T follicular helper cell (primary cell): ENCODE measurements at places on chromosomes 6 and 20.

GRCh38 chr20:38809942-38810341 lies 4.4 kb downstream of the PPP1R16B start:
- DNase-seq = no peak

DNA sequence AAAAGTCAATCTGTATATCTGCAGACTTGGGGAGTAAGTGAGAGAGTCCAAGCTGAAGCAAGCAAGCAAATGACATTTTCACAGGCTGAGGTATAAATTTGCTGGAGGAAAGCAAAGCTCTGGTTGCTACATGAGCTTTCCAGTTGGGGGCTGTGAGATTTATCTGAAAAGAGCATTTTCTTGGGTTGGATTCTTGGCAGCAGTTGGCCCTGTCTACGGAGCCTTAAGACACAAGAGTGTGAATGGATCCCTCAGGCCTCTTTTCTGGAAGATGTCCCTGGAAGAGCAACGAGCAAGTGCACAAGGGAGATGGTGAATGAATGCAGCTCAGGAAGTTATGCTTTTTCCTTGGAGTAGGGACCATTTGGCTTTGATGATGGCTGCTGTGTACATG lies 30.8 kb downstream of the ISM1 start:
- DNase-seq = no peak

GRCh38 chr6:28368522-28368921 lies 18.8 kb downstream of the ZKSCAN3 start:
- DNase-seq = no peak

DNA sequence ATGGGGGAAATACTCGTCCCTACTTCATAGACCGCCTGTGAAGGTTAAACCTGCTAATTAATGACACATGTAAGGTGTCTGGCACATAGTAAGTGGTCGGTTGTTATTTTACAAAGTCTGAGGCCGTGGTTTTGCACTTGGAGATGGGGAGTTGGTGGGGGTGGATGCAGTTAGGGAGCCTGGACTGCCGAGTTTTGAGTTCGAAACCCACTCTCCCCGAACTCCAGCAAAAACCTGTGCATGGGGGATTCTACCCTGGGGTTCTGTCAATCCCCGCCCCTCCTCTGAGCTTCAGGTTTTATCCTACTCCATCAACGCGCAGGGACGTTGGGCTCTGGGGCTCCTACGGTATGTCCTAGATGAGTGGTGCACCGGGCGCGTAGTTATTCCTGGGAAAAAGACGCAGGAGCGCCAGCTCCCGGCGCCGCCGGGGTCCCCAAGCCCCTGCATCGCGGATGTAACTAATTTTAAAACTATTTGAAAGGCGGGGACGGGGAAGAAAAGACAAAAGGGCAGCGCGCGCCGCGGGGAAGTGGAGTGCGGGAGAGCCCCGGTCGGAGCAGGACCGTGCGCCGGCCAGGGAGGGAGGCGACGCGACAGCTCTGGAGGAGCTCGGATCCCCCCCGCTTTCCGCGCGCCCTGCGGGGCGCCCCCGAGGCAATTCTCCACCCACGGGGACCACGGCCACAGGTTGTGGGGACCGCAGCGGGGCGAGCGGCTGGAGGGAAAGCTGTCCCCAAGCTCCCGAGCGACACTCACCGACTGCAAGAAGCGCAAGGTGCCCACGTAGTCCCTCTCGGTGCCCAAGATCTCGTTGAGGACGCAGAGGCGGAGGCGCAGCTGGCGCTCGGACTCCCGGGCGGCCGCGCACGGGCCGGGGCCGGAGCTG lies 672 bp downstream of the PREX1 start:
- DNase-seq = no peak

DNA sequence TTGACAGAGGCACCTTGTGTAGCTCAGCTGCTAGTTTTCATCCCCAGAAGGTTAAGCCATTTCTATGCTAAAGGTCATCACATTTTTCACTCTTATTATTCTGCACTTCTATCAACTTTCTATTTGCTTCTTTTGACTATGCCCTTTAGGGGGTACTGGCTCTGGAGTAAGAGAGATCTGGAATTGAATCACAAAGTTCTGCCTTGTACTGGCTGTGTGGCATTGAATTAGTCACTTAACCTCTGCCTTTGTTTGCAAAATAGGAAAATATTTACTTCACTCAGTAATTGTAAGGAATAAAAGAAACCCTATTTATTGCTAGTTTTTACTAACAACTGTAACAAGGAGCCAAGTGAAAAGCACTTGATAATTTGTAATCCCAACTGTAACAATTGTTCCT lies 56.8 kb upstream of the MTRF1L start:
- DNase-seq = no peak

DNA sequence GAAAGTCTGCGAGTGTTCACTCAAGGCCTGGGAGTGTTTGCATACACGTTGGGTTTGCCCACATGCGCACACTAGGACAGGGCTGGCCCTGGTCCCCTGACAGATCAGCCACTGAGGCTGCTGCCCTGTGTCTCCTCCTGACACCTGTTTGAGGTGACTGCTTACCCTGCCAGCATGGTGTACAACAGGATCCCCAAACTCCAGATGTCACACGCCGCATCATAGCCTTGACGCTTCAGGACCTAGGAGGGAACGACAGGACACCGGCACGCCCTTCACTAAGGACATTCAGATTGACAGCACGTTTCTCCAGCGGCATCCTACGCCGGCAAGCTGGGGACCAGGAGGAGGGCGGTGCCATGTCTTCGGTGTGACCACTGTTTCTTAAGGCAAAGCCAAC lies 37.0 kb upstream of the MPC1 start:
- no peak for DNase-seq

- no peak for DNase-seq
Measured at GRCh38 chr20:37408302-37409193, 62.6 kb downstream of the SRC start.

GRCh38 chr20:48607544-48607865 lies 220.3 kb downstream of the PREX1 start:
- no peak for DNase-seq

GRCh38 chr6:33727126-33727525 lies 15.6 kb upstream of the UQCC2 start:
- DNase-seq = no peak

- DNase-seq = no peak
Measured at GRCh38 chr20:39850821-39851330, 838.2 kb downstream of the MAFB start.

- DNase-seq = no peak
Measured at GRCh38 chr6:20464847-20465246, 63.2 kb downstream of the E2F3 start.

- DNase-seq = no peak
Measured at GRCh38 chr6:166058064-166058739, 109.4 kb downstream of the TBXT start.

DNA sequence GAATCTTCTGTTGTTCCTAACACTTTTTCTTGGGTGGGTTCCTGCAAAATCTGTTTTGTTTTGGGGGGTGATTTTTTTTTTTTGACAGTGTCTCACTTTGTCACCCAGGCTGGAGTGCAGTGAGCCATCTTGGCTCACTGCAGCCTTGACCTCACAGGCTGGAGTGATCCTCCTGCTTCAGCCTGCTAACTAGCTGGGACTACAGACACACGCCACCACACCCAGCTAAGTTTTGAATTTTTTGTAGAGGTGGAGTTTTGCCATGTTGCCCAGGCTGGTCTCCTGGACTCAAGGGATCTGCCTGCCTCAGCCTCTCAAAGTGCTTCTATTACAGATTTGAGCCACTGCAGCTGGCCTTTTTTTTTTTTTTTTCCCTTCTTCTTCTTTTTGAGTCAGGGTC lies 60.5 kb upstream of the SNAP91 start:
- no peak for DNase-seq

- DNase-seq = no peak
Measured at GRCh38 chr6:167647737-167648470, 178.8 kb upstream of the AFDN start.

GRCh38 chr6:158611039-158611438 lies 33.5 kb downstream of the DYNLT1 start:
- DNase-seq = no peak

- DNase-seq = no peak
Measured at GRCh38 chr6:63897952-63898351, 262.4 kb downstream of the PHF3 start.

DNA sequence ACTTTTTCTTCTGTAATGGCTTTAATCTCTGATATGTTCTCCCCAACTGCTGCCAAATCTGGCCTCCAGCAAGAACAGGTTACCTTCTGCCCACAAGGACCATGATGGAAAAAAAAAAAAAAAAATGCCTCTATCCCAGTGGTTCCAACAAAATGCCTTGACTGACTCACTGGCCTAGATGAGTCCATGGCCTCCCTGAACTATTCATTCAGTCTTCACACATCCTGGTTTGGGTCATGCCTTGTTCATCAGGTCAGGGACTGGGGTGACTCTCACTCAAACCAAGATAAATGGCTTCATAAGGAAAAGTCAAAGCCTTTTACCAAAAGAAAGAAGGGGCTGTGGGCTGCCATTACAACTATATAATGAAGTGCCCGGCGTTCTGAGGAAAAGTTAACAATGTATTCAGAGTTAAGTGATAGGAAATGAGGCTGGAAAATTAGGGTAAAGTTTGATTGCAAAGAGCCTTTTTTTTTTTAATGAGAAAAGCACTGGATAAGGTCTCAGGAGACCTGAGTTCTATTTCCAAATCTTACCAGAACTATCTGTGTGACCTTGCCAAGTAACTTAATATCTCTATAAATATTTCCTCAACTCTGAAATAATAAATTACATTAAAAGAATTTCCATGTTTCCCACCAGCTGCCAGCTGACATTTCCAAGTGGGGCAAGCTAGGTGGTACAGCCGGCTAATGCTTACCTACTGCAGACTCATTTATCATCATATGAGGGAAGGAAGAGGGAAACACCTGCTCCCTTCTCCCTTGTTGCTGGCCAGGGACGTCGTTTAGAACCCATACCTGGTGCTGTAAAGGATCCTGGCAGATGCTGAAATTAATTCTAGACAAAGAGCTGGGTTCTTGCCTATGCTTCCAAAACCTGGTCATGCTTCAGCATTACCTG lies 380.0 kb upstream of the MARCKS start:
- no peak for DNase-seq

GRCh38 chr20:16615199-16615598 lies 42.0 kb upstream of the KIF16B start:
- DNase-seq = no peak

DNA sequence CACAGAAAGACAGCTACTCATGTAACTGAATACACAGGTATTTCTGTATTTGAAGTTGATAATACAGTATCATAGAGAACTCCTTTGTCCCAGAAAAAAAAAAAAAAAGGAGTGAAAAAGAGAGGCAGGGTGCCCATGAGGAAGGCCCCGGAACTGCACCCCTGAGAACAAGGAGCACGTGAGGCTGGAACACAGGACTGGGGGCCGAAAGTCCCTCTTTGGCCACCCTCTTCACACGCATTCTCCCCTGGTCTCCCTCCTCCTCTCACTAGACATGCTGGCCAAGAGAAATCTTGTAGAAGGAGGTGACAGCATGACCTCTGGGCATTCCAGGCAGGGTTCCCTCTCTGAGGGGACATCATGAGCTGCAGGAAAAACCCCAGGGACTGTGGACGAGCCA lies 62.7 kb upstream of the TRAF3IP2 start:
- DNase-seq = no peak

DNA sequence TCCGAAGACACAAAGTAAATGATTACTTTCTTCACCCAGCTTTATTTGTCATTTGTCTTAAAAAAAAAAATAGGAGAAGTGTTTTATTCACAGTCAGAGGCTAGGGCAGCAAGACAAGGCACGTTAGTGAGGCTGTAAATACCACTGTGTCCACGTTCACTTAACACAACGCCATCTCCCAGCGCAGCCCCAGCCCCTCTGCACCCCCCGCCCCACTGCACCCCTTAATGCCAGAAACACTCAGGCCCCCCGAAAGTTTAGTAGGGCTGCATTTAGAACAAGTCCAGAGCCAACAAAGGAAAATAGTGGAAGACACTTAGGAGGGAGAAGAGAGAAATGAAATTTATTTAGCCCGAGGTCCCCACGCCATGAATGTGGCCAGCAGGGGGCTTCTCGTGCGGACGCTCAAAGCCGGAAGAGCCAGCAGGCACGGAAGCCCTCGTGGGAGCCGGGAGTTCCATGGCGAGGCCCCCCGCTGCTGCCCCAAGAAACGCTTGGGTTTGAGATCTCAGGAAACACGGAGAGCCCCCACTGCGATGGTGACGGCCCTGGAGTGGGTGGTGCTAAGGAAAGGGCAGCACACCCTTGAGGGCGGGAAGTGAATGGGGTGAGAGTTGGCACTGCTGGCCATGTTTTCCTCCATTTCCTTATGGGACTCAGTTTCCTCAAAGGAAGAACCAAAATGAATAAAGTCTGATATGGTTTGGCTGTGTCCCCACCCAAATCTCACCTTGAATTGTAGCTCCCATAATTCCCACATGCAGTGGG lies 50.2 kb downstream of the IYD start:
- DNase-seq = peak; percentile 20

DNA sequence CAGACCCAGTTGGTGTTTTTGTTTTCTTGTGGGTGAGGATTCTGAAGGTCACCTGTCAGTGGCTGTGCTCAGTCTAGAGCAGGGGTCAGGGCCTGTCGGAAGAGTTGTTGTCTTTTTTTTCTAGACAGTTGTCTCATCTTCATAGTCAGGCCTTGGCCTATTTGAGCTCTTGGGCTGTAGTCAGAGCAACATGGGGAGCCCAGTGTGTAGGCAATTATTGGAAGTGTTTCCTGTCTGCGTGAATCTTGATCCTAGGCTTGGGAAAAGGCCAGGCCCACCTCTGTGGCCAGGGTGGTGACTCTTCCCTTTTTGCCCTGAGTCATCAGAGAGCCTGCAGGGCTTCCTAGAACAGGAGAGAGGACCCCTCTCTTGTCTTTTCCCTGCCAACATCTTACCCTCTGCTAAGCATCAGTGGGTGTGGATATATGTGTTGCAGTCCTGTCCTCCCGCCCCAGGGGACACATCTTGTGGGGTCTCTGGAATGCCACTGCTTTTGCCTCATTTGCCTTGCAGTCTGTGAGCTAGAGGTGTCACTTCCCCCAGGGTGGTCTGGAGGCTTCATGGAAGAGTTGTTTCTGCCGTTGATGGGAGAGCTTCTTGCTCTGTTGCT lies 11.4 kb downstream of the TJAP1 start:
- DNase-seq = no peak

- peak; percentile 19 for DNase-seq
Measured at GRCh38 chr6:11366183-11366933, 133.9 kb upstream of the NEDD9 start.

GRCh38 chr6:70040766-70041165 lies 174.4 kb downstream of the COL19A1 start:
- no peak for DNase-seq

GRCh38 chr20:32336918-32337347 lies 21.2 kb upstream of the ASXL1 start:
- no peak for DNase-seq
